NCI-H2107 (cell line): ENCODE measurements at places on chromosomes 11 and 22.

DNA sequence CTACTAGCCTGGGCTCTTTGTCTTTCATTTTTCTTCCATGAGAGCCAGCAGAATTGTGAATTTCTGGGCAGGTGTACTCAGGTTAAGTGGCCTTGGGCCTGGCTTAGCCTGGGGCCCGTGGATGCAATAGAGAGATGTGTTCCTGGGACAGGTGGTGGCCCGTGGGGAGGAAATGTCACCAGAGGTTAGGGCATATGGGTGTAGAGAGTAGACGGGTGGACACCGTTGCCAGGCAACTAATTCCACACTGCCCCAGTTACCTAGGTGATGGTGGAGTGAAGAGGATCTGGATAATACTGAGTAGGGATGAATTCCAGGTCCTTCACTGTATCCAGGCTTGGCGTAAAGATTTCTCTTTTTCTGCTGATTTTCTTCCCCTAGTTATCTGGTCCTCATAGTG lies 175.0 kb downstream of the INSC start:
- no peak for DNase-seq

GRCh38 chr11:102577182-102577581 lies 46.6 kb upstream of the MMP7 start:
- DNase-seq, result no peak

DNA sequence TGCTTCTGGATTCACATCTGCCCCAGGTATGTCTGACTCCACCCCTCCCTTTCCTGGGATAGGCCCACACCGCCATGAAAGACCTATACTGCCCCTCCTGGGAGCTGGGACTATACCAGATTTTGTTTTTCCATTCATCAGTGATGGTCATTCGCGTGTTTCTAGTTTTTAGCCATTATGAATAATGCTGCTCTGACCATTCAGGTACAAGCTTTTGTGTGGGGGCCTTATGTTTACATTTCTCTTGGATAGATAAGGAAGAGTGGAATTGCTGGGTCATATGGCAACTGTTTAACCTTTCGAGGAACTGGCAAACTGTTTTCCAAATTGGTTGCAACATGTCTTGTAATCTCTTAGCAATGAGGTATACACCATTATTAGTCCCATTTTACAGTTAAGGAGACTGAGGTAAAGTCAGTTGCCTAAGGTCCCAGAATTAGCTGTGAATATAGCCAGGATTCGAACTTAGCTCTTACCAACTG lies 1.2 kb upstream of the TBC1D10A start:
- no peak for DNase-seq

- no peak for DNase-seq
Measured at GRCh38 chr22:37273846-37274225, 8.5 kb upstream of the CYTH4 start.

GRCh38 chr11:19905280-19905853 lies 192.7 kb downstream of the NAV2 start:
- peak; percentile 22 for DNase-seq

- no peak for DNase-seq
Measured at GRCh38 chr11:64373598-64373974, 14.6 kb downstream of the RPS6KA4 start.

DNA sequence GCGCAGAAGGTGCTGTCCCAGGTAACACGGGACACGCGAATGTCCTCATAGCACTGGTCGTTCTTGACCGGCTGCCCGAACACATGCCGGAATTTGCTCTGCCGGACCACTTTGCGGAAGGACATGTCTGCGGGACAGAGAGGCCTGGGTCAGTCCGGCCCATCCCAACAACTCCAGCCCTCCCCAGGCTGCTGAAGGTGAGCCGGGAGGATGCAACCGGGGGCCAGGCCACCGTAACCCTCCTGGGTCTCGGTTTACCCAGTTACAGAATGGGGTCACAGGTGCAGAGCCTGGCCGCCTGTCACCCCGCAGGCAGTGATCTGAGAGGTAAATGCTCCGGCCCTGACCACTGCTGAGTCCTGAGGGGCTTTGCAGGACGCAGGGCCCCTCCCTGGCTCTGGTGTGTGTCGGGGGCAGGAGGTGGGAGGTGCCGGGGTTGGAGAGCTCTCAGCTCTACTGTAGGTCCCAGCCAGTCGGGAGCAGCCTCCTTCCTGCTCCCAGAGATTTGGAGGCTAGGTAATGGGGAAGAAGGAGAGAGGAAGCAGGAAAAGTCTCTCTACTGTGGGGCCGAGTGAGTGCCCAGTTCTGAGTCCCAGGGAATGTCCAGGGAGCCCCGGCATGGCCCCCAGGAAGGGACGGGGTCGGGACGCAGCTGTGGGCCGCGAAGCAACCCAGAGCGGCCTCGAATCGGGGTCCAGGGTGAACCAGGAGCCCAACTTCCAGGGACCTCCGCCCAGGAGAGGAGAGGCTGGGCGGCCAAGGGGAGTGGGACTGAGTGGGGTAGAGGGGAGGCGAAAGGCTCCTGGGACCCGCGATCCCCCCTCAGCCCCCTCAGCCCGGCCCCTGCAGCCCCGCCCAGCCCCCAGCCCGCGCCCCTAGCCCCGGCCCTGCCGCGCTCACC lies 522 bp downstream of the CORO1B start:
- no peak for DNase-seq

GRCh38 chr11:70862093-70862492 lies 390.3 kb downstream of the SHANK2 start:
- DNase-seq, result peak; percentile 75
